ENCODE measurements at places on chromosomes 2 and 18. TPM values are rescaled to one million over a fixed set of nuclear protein-coding genes. Genes with fewer than 3 reads are reported as not detected.

The NCKAP5 gene
- total RNA-seq, result 6.0 TPM

DNA sequence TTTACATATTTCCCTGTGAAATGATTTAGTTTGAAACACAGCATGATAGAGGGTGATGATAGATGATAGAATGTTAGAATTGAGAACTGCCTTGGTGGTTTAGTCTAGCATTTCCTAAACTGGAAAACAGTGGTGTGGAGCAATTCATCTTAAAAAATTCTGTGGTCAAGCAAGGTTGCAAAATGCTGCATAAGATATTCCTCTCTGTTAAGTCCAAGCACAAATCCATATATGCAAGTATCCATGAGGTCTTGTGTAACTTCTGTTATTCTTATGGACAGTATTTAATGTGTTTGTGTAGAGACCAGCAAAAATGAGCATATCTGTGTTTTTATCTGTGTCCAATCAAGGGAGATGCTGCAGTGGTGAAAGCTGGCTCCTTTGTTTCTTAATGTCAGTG lies 30.0 kb downstream of the CPS1 start:
- DNase-seq, result no peak

GRCh38 chr2:178193823-178194599 lies at the start of gene OSBPL6:
OSBPL6 (plus strand) TSS chr2:178194512; CDS start chr2:178306185, 111,673 bp downstream.
- DNase-seq, result peak; percentile 87

DNA sequence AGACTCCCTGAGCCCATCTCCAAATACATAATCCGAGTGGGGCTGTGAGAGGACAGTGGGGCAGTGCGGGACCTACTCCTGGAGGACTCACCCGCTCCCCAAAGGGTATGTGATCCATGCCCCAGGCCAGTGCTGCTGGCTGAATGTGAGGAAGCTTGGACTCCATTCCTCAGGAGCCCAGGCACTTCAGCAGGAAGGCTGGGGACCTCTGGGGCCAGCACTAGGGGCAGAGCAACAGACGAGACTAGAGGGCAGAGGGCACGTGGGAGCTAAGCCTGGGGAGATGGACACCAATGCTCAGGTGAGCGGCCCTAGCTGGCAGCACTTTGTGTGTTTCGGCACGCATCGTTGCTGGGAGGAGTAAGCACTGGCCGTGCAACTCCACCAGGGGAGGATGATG lies 84.9 kb downstream of the MALT1 start:
- DNase-seq, result no peak

The UGT1A8 gene
- not detected for total RNA-seq

The SMC6 gene
- 13.3 TPM for total RNA-seq

DNA sequence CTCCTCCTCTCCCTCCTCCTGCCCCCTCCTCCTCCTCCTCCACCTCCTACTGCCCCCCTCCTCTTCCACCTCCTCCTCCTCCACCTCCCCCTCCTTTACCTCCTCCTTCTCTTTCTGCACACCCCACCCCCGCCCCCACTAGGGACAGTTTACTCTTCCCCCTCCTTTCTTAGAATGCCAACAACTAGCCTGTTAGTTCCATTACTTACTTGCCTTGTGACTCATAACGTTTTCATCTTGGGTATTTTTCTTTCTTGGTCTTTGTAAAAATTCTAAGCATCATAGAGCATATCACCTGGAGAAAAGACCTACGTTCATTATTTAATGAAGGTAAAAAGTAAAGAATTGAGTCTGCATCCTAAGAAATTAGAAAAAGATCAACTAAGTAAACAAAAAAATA lies 165.3 kb downstream of the NEDD4L start:
- DNase-seq, result no peak

DNA sequence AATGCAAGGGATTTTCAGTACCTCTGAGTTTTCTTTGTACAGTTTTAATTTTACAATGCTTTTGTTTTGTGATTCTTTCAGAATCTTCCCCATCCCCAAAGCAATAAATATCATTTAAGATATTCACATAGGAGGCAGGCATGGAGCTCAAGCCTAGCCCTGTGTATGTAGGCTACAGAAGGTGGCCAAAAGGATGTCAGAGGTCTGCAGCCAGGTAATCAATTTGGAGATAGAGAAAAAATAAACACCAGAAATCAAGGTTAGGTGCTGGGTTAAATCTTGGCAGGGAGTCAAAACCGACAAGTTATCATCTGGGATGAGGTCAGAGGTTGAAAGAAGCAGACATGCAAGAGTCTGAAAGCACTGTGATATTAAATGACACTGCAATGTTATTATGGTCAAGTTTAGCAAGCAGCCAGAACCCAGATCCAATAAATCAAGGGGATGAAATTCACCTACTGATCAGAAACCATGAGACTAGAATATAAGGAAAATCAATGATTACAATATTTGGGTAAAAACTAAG lies 45.1 kb upstream of the LRP1B start:
- no peak for DNase-seq

Measured in left ventricle myocardium inferior (tissue), 1 donor.